BJ (cell line): ENCODE measurements at places on chromosomes 5 and 9.
A peak's percentile ranks its signal among the peaks of the same experiment; 100 is the strongest.

DNA sequence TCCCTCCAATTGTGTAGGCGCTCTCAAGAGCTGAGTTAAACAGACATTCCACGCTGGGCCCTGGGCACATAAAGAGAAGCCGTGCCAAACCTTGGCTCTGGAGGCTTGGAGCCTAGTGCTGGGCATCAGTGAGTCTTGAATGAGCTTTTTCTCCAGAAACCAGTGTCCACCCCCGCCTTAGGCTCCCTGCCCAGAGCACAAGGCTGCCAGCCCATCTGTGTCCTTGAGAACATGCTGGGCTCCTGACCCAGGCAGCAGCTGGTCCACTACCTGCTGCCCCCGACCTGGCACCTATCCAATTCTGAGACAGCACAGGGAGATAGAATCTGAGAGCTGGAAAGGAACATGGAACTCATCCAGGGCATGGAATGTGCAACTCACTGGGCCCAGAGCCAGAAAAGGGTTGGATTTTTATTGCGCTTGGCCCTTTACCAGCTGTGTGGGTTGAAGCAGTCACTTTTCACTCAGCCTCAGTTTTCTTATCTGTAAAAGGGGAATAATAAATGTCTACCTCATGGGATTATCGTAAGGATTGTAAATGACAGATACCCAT is 92.4 kb upstream of the CPLX2 start:
- DNase-seq: no peak

DNA sequence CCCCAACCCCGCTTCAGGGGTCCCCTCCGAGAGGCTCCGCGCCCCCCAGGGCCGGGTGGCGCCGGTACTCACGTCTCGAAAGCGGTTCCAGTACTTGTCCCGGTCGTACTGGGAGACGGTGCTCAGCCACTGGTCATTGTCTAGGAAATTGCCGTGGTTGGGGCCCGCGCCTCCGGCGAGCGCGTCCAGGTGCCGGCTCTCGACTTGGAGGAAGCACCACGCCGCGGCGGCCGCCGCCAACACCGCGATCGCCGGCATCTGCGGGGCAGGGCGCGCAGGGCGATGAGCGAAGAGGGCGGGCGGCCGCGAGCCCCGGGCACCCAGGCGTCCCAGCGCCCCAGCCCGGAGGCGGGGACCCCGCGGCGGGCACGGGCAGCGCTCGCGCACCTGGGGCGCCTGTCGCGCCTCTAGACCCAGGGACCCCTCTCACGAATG is 808 bp downstream of the SPOCK1 start:
- no peak for DNase-seq

GRCh38 chr9:72949244-72949582 is 3.6 kb downstream of the ALDH1A1 start:
- no peak for DNase-seq

DNA sequence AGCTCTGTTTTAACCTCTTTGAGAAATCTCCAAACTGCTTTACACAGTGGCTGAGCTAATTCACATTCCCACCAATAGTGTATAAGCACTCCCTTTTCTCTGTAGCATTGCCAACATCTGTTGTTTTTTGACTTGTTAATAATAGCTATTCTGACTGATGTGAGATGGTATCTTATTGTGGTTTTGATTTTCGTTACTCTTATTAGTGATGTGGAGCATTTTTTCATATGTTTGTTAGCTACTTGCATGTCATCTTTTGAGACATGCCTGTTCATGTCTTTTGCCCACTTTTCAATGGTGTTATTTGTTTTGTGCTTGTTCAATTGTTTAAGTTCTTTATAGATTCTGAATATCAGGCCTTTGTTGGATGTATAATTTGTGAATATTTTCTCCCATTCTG is 225.2 kb upstream of the TRPC7 start:
- DNase-seq: no peak

DNA sequence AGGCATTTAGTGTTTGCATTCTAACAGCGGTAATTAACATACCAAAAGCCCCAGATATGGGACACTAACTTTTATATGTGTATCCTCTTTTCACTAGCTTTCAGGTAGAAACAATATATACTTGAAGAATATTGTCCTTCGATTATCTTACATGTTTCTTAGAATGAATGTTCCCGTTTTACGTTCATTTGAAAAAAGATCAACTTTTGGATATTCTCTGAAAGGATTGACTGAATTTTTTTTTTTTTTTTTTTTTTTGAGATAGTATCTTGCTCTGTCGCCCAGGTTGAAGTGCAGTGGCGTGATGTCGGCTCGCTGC is 32.2 kb upstream of the FSD1L start:
- no peak for DNase-seq

DNA sequence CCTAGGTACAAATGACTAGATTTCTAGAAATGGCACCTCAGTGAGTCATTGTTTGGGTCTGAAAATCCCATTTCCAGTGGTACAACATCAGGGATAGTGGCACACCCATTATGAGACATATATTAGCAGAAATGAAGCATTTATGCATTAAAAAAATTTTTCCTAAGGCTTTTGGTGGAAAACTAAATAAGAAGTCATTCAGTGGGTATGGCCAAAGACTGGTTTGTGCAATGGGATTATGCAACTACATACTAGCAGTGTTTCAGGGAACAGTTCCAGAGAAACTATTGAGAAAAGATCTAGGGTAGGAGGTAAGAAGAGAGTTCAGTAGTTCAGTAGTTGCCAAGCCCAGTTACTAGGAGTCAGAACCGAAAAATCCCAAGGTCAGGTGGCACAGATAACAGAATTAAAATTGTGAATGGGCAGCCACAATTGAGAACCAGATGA is 106.5 kb upstream of the HAPLN1 start:
- DNase-seq: no peak

DNA sequence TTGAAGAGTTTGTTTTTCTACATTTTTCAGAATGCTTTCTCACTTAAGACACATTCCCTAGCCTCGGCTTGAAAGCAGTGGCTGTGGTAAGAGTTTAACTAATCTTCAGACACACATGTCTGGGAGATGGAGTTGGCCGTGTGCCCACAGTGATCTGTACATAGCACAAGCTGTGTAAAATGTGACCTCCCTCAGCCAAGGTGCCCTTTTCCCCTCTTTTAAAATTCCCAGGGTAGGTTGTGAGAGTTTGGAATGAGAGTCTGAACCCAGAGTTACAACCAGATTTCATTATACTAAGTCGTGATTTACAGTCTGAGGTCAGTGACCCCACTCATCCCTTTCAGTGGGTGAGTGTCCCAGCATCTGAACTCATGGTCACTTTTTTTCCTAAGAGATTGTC is 230.4 kb downstream of the DOCK8 start:
- peak; percentile 19 for DNase-seq

DNA sequence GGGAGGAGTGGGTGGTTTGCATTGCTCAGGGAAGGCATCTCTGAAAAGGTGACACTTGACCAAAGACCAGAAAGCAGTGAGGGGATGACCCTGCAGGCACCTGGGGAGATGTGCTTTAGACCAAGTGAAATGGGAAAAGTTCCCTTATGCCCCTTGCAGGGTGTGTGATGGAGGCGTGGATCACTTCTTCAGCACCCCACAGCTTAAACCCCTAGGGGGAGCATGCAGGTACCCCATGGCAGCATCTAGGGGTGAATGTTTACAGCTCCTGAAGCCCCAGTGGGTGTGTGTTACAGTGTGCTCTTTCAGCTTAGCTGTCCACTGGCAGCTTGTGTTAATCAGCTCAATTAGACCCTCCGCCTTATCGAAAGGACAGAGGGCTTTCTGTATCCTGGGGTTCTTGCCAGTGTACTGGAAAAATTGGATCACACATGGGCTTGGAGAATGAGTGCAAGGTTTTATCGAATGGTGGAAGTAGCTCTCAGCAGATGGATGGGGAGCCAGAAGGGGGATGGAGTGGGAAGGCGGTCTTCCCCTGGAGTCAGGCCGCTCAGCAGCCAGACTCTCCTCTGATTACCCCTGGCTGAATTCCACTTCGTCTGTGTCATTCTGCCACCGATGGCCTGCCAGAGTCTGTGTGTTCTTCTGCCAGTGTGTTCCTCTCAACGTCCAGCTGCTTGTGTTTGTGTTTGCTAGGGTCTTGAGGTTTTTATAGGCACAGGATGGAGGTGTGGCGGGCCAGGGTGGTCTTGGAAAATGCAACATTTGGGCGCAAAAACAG is 6.3 kb downstream of the BHMT2 start:
- DNase-seq: no peak

- no peak for DNase-seq
Measured at GRCh38 chr5:151215546-151215880, 8.4 kb downstream of the CCDC69 start.

GRCh38 chr5:170315154-170315553 is 17.6 kb upstream of the LCP2 start:
- no peak for DNase-seq

DNA sequence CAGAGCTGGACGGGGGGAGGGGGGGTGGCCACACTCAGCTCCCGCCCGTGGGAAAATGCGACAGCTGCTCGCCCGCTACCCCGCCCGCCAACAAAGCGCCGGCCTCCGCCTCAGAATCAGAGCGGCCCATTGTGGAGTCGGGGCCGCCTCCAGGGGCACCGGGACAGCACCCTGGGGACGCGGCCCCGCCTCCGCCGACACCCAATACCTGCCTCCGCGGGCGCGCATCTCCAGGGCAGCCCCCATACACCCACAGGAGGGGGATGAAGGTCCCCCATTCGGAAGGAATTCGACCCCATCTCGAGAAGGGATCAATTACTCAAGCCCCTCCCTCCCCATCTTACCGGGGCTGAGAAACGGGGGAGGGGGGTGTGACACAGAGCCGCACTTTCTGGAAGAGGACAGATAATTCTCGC is 1.3 kb downstream of the NOTCH1 start:
- no peak for DNase-seq

DNA sequence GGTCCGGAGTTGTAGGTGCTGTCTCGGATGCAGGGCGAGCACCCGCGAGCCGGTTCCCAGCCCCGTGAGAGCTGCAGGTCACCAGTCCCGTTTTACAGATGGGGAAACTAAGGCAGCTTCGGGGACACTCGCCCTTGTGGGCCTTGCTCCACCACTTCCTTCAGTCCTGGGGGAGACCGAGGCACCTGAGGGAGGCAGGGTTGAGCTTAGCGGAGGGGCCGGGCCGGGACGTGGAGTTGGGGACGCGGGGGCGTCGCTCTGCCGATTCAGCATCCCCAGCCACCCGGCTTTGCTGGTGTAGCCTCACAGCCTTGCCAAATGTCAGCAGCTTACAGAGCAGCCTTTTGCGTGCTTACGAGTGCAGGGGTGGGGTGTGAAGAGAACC is 530 bp downstream of the BBLN start:
- no peak for DNase-seq

DNA sequence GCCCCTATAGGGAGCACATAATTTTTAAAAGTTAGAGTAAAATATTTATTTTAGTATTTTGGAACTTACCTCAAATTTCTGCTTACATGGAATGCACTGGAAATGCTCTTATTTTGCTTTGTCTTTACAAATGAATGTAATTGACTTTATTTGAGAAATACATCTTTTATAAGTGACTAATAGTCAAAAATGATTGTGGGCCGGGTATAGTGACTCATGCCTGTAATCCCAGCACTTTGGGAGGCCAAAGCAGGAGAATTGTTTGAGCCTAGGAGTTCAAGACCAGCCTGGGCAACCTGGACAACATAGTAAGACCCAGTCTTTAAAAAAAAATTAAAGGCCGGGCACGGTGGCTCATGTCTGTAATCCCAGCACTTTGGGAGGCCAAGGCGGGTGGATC is 5.8 kb downstream of the HMGCR start:
- DNase-seq: no peak

GRCh38 chr5:74497706-74498105 is 142.8 kb downstream of the ENC1 start:
- DNase-seq: no peak

GRCh38 chr5:109703829-109704228 is 14.1 kb downstream of the MAN2A1 start:
- no peak for DNase-seq

DNA sequence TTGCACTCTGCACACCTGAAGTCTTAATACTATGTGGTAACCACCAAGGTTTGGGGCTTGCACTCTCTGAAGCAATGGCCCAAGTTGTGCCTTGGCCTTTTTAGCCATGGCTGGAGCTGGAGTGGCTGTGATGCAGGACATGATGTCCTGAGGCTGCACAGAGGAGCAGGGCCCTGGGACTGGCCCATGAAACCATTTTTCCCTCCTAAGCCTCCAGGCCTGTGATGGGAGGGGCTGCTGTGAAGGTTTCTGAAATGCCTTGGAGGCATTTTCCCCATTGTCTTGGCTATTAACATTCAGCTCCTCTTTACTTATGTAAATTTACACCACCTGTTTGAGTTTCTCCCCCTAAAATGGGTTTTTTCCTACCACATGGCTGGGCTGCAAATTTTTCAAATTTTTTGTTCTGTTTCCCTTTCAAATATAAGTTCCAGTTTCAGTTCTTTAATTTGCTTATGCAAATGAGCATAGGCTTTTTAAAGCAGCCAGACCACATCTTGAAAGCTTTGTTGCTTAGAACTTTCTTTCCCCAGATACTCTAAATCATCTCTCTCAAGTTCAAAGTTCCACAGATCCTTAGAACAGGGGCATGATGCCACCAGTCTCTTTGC is 237.4 kb upstream of the DMAC1 start:
- no peak for DNase-seq

GRCh38 chr5:149166128-149166527 is 24.8 kb downstream of the ABLIM3 start:
- DNase-seq: no peak

GRCh38 chr9:131312822-131313770 is 23.6 kb downstream of the PLPP7 start:
- DNase-seq: no peak

DNA sequence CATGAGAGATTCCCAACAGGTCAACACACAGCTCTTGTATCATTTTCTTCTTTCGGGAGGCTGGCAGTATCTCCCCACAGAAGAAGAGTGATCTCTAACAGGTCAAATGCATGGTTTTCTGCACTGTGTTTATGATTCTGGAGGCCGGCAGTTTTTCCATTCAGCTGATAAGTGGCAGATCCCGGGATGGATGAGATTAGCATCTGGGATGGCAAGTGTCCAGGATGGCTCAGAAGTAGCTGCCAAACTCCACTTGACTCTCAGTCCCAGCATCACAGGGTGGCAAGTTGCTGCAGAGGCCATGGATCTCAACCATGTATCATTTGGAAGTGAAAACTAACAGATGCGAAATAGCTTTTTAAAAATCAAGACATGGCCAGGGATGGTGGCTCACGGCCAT is 97.8 kb upstream of the SLC44A1 start:
- DNase-seq: no peak

DNA sequence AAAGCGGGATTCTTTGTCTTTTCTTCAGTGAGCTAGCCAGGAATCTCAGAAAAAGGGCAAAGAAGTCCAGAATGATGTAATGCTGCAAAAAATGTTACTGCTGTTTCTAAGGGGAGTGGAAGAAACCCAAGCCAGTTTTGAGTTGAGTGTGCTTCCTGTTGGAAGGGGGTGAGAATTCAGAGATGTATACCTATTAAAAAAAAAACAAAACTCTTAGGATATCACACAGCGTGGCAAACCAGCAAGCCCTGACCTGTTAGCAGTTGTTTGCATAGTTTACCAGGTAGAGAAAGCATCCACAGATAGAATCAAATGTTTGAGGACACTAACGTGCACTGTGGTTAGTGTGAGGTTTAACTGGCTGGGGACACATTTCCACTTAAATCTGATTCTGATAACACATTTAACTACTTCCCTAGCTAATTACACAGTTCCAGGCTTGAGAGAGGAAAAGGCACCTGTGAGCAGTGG is 11.4 kb downstream of the BASP1 start:
- no peak for DNase-seq

- DNase-seq: peak; percentile 74
Measured at GRCh38 chr5:154221371-154221896, 30.9 kb downstream of the GALNT10 start.
